Left lobe of liver (tissue), 2 donors: ENCODE measurements at places on chromosomes 5 and 9. TPM values are rescaled to one million over a fixed set of nuclear protein-coding genes. Genes with fewer than 3 reads are reported as not detected.

ETF1 gene
- 28.1 TPM for total RNA-seq

DNA sequence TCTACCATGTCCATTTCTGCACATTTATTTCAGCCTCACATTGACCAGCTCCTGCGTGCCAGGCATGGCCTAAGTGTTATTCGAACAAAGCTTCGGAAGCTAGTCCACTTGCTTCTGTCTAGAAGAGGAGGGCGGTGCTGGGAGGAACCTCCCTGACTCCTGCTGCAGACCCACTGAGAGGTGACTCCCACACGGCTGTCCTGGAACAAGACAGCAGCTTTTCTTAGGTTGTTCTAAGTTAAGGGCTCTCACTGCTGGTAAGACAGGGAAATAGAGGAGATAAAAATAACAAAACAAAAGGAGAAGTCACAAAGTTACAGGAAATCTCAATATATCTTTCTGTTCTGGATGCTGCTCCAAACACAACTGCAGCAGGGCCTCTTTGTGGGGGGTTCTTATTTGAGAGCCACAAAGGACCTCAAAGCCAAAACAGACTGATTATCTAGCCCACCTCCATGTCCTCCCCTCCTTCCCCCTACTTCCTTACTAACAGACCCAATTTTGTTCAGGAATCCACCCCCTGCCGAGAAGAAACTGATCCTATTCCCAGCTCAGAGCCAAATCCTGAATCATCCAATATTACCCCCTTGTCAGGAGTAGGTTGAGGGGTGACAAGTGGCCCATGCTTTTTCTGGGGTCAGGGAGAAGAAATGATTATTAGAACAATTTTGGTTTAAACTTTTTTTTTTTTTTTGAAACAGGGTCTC is 28.4 kb upstream of the KCNIP1 start:
- DNase-seq, result no peak

CCIN gene
- total RNA-seq, result not detected

GRCh38 chr5:170151097-170151831 is 45.6 kb downstream of the FOXI1 start:
- DNase-seq, result no peak

ZBED3 gene
- 40.1 TPM for total RNA-seq

DNA sequence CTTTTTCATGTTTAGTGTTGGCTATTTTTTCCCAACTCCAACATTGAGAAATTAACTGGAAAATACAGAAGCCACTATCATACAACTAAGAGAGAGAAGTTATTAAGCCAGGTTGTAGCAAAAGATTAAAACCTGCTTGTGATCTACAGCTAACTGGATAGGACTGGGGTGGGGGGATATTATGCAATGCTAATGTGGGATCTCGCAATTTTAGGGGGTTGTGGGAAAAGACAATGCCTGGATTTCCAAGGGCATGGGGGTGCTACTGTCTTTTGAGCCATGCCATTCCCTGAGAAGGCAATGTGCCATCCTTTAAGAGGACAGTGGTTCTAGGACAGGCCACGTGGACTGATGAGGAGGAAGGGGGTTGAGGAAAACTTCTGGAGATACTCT is 46.5 kb downstream of the MARCHF3 start:
- DNase-seq, result no peak

- DNase-seq, result no peak
These were observed 106.9 kb downstream of the GLDC start for GRCh38 chr9:6538666-6539071.

GRCh38 chr5:1057485-1058082 is 49.0 kb downstream of the NKD2 start:
- DNase-seq, result no peak
